ENCODE measurements at places on chromosomes 1 and 21.

- DNase-seq = no peak
Observed at GRCh38 chr1:228980232-228980937, 245.1 kb downstream of the RHOU start.

DNA sequence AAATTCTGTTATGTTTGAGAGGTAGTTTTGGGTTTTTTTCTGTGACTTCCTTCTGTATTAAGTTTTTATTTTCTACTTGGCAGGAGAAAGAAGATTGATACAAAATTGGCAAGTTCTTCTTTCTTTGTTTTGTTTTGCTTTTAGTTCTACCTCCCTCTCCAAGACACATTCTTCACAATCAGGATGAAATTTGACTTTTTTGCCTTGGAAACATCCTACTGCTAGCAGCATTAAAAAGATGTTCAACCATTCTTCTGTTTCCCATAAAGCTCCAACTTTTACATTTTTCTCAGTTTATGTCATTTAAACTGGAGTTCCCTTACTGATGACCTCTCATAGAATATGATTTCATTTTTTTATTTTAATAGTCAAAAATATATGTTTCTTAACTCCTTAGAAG, 234.8 kb downstream of the NCAM2 start:
- no peak for DNase-seq

DNA sequence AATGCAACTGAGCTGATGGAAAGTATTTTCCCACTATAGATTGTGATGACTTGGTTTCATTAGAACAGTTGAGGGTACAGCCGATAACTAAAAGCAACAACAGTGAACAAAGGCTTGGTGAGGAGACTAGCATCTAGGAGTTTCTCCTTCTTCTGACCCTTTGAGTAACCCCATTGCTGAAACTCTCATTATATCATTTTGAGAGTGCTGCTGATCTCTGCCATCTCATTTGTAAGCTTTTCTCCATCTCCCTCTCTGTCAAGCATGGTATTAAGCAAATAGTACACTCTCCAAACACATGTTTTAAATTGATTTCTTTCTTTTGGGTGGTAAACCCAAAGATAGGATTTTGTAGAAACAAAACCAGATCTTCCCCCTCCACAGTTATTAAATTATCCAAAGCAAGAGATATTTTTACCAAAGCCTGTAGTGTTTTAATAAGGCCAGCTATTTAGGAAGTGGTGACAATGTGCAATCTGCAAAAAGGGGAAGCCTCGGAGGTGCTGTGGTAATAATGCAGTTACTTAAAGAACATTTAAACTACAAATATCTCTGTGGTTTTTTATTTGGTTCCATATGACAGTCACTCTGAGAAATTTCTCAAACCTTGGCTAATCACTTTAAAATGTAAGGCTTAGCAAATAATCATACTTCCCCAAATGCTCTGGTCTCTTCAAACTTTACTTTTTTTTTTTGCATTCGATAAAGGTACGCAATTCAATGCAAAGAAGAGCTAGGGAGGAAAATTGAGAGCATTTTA, 287.5 kb downstream of the HLX start:
- DNase-seq = no peak

- DNase-seq = no peak
Observed at GRCh38 chr1:10788592-10789006, 7.8 kb downstream of the CASZ1 start.

DNA sequence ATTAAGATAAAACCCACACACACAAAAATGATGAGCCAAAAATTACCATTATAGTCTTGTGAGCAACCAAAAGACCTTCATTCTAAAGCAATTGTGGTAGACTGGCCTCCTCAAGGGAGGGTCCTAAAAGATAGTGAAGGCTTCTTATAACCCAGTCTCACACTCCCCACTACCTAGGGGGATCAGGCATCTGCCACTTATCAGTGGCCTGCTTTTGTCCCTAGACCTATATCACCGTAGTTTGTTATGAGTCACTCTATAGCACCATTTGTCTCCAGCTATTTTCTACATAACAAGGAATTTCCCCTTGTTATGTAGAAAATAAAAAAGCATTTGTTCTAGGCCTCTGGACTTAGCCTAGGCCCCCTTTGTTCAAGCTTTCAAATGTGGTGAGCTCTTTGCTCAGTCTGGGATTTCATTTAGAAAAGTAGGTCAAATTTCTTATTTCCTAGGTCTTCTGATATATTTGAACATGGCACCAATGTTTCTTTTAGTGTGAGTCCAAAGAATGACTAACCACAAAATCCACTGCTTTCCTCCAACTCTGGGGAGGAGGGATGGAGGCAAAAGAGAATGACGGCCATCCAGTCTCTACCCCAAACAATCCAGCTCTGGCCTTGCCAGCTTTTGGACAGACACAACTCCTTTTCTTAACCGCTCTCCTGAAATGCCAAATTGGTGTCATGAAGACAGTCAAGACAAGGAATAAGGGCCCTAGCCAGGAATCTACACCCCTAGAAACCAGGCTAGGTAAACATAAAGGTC, 8.9 kb downstream of the ADAR start:
- DNase-seq = no peak
